ENCODE measurements at places on chromosomes 2 and 18.
A peak's percentile ranks its signal among the peaks of the same experiment; 100 is the strongest.

DNA sequence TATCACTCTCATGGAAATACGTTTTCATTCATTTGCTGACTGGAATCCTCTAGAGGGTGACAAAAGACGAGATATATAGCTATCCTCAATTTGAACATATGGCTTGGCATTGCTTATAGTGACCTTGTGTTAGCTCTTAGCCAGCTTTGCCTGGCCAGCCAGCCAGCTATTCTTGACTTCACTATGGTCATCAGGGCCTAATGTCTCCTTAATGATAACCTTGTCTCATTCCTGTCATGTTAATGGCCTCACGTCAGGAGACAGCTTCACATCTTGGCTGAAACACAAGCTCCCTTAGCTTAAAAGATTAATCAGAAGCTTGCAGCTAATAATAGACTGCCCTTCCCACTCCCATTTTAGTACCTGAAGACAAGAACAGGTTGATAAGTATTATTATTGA is 1517.5 kb upstream of the PIK3C3 start:
- no peak for DNase-seq

- no peak for DNase-seq
Measured at GRCh38 chr2:166017208-166017607, 63.6 kb upstream of the TTC21B start.

GRCh38 chr2:152223977-152224376 is 48.4 kb upstream of the STAM2 start:
- no peak for DNase-seq

GRCh38 chr2:12918835-12919445 is 202.2 kb downstream of the TRIB2 start:
- DNase-seq: peak; percentile 98

DNA sequence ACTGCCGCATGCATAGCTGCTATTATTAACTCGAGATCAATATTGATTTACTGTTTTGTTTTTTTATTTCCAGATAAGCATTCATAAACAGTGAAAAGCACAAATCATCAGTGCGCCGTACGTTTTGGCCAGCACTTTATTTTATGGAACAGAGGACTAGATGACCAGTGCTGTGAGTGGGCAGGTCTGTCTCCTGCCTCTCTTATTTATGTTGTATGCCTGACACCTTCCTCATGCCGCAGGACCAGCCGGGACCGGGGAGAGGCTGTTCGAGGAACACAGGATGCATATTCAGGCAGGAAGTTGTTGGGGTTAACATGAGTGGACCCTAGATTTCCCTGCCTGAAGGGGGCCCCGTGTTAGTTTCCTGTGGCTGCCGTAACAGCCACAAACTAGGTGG is 72.6 kb downstream of the AGAP1 start:
- no peak for DNase-seq

DNA sequence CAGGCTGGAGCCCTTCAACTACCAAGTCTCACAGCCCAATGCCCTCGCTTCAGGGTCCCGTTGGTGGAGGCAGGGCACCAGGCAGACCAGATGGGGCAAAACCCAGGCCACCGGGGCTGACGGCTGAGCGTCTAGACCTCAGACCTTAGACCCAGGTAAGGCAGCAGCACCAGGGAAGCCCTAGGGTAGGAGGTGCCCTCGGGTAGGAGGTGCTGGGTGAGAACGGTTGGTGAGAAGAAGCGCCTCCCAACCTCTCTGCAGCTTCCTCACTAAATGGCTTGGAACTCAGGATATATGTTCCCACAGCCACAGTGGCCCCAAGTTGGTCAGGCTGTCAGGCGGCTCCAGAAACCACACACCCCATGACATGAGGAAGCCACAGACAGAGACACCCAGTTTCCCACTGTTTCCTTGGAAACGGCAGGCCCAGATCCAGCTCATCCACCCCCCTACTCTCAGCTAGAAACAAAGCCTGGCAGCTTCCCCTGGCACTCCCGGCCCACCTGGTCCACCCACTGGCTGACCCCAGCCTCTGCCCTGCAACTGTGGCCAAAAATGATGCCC is 13.1 kb upstream of the MLPH start:
- no peak for DNase-seq

DNA sequence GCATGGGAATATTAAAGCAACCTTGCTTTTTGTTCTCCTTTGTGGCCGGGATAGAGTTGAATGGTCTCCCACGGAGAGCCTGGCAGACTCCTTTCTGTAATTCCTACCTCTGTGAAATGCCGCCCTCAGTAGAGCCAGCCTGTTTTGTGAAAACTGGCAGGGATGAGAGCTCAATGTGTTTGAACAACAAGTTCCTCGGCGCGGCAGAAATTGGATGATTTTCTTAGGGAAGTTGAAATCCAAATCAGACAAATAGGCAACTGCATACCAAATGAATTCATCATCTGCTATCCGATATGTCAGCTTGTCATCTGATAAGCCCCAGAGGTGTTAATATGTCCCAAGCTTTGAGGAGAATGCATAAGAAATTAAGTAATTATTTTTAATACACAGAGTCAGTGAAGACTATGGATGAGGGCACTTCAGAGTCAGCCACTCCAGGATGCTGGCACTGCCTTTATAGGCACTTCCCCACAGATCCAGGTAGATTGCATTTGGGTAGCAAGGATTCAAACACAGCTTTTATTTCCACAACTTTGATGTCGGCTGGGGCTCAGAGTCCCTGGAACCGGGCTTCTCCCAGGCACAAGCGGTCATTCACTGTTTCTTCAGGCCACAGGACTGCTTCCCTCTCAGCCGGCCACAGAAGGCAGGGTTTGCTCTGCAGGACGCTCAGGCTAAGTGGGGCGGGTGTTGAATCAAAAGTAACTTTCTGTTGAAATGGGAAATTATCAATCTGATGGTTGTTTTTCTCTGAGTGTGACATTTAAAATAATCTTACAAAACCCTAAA is 82.8 kb upstream of the REV1 start:
- no peak for DNase-seq

GRCh38 chr2:155424518-155424917 is 726.0 kb downstream of the KCNJ3 start:
- DNase-seq: no peak
